ENCODE measurements at places on chromosomes 5 and 9.

DNA sequence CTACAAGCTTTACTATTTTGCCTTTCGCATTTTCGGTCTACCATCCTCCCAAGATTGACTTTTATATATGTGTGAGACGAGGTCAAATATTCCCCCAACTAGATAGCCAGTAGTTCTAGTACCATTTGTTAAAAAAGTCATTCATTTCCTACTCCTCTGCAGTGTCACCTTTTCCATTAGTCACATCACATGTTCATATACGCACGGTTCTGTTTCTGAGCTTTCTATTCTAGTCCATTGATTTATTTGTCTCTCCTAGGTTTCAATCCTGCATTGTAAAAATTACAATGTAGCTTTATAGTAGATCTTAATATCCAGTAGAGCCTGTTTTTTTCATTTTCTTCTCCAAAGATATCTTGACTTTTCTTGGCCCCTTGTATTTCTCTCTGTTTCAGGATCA lies 528.7 kb upstream of the TRPC7 start:
- DNase-seq: no peak

- no peak for DNase-seq
Measured at GRCh38 chr5:52605317-52606313, 182.1 kb upstream of the ITGA1 start.

DNA sequence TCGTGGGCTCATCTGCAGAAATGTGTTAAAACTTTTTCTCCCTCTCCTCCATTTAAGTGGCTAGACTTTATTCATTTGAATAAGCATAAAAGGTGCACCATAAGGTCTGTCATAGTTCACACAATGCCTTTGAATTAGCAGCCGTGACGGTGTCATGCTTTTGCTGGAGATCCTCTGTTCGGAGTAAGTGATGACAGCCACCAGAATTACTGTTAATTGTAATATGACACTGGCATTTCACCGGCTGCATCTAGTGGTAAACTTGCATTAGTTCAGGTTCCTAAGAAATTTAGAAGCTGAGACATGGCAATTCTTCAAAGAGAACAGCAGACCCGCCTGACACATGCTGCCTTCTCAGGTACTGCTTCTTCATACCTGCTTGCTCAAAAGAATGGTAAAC lies 241.7 kb downstream of the EBF1 start:
- DNase-seq: no peak

- DNase-seq: peak; percentile 96
Measured at GRCh38 chr9:128702445-128702948, at the start of gene PKN3. Gene PKN3, plus strand, starts transcription at chr9:128702503. Its CDS starts 413 bp downstream, at chr9:128702916.

- DNase-seq: peak; percentile 89
Measured at GRCh38 chr5:61313960-61314681, 17.9 kb upstream of the ZSWIM6 start.

DNA sequence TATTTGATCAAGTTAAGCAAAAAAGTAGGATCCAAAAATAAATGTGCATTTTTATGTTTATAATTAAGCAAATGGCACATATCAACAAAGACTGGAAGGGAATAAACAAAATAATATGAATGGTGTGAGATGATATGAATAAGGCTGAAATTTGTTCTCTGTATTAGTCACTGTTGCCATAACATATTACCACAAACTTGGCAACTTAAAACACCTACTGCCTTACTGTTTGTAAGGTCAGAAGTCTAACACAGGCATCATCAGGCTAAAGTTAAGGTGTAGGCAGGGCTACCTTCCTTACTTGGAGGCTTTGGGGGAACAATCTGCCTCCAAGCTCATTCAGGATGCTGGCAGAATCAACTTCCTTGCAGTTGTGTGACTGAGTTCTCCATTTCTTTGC lies 19.3 kb downstream of the PGGT1B start:
- peak; percentile 35 for DNase-seq
